ENCODE measurements at places on chromosomes 16 and 17.

- peak; percentile 28 for DNase-seq
These were observed 1.1 kb downstream of the CD79B start for GRCh38 chr17:63930951-63931575.

GRCh38 chr17:37492167-37492566 is 2.5 kb downstream of the DUSP14 start:
- no peak for DNase-seq

- no peak for DNase-seq
These were observed 56.6 kb downstream of the ENGASE start for GRCh38 chr17:79131274-79131635.

DNA sequence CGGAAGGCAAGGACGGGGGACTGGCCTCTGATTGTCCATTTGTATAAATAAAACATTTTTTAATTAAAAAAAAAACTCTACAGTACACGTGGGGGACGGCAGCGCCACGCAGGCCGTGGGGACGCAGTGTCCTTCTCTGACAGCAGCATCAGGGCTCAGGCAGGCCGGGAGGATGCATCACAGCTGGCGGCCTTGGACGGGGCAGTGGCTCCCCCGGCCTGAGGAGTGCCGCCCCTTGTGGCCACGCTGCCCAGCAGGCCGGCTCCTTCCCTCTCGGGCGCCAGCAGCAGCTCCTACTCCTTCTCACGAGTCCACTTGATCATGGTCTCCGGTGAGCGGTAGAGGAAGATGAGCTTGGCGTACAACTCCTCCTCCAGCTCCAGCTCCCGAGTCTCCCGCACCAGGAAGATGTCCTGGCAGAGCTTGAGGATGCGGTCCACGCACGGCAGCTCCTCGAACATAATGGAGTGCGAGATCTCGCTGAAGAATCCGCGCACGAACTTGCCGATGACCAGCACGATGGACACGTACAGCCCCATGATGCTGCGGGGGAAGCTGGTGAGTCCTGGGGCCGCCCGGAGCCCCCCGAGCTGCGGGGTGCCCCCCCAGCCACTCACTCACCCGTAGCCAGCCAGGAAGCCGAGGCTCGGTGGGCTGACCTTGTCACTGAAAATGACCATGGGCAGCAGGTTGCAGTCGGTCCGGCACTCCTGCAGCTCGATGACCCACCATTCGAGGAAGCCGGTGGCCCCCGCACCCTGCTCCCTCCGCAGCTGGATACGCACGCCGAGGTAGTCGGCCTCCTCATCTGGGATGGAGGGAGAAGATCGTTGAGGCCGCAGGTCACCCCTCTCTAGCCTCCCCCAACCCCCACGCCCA is 9.2 kb downstream of the CTU2 start:
- DNase-seq: no peak

DNA sequence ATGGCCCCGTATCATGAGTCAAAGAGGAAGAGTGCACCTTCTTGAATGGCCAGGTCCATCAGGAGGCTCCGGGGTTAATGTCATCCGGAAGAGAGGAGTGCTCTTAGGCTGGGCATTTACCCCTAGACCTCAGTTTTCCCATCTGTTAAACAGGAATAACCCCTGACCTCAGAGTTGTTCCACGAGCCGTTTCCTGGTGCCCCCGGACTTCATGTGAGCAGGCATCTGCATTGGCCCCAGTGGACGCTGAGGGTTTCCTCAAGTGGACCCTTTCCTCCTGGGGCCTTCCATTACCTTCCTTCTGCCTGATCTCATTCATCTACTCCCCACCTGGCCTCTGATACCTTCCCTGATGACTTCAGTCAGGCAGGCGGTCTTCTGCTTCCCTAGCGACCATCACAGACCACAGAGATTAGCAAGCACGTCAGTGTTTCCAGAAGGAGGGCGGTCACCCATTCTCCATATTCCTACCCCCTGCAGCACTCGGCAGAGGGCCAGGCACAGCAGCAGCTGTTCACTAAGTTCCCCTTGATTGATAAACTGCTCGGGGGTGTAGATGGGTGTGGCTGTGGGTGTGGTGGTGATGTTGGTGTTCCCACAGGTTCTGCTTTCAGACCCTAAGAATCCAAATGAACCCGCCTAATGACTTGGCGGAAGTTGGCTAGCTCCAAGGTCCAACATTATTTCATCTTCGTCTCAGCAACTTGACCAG is 346.6 kb upstream of the TNRC6C start:
- no peak for DNase-seq

- no peak for DNase-seq
These were observed 203.9 kb downstream of the CEP112 start for GRCh38 chr17:65987988-65988387.

- DNase-seq: no peak
These were observed 384.9 kb downstream of the GRIN2A start for GRCh38 chr16:9797306-9797705.

DNA sequence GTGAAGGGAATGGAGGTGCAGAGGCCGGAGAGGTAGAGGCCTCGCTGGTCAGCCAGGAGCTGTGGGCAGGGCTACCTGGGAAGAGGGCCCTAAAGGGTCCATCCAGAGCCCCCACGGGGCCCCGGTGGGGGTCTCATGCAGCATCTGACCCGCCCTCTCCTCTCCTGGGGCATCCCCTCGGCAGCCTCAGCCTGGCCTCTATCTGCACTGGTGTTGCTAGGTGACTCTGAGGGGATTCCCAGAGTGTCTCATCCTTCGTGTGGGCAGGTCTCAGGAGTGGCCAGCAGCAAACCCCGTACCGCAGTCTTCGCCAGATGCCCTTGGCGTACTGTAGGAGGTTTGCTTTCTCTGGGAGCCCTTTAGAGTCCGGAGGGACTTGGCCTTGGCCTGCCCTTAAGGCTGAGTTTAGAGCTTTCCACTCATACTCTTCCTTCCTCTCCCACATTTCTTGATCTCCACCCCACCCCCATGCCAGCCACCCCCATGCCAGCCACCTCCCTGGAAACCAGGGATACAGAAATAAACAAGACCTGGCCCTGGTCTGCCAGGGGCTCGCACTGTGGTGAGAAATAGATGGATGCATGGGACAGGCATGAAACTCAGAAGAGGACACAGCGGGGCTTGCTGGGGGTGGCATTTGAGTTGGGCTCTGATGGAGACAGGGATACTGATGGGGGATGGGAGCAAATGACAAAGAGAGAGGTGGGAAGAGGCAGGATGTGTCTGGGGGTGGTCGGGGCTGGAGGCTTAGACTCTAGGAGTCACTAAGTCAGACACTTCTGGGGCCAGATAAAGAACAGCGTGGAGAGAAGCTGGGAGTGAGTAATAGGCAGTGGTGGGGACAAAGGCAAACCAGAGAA is 9.9 kb downstream of the SLC5A10 start:
- no peak for DNase-seq

DNA sequence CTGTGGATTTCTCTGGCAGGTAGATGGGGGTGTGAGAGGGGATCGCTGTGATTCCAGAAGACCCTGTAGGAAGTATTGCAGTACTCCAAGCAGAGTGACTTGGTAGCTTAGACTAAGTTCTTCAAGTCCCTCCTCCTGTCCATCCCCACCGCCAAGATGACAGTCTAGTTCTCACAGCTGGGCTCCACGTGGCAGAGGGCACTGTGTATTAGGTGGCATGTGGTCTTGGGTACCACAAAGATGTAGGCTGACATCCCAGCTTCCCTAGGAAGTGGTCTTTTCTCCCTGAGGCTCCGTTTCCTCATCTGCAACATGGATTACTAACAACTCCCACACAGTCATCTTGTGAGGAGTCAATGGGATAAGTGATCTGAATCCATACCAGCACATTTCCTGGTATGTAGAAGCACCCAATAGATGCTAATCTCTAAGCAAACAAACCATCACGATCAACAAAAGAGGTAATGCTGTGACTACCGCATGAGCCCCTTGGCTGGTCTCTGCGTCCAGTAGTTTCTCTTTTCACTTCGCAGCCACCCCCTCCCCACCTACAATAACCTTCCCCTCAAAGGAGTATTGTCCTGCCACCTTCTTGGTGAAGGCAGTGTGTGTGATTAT is 349.1 kb upstream of the EEF2KMT start:
- no peak for DNase-seq

All from stimulated activated CD8-positive, alpha-beta memory T cell treated with anti-CD3 and anti-CD28 coated beads, Interleukin-7, amount 100 ng/mL, for 24 hours (primary cell).